GM06990 (cell line): ENCODE measurements at places on chromosomes 1 and 21.

GRCh38 chr1:71296551-71297134 lies 215.8 kb upstream of the ZRANB2 start:
- DNase-seq = no peak

- no peak for DNase-seq
These were observed 2.1 kb upstream of the FTCD start for GRCh38 chr21:46157396-46157986.

DNA sequence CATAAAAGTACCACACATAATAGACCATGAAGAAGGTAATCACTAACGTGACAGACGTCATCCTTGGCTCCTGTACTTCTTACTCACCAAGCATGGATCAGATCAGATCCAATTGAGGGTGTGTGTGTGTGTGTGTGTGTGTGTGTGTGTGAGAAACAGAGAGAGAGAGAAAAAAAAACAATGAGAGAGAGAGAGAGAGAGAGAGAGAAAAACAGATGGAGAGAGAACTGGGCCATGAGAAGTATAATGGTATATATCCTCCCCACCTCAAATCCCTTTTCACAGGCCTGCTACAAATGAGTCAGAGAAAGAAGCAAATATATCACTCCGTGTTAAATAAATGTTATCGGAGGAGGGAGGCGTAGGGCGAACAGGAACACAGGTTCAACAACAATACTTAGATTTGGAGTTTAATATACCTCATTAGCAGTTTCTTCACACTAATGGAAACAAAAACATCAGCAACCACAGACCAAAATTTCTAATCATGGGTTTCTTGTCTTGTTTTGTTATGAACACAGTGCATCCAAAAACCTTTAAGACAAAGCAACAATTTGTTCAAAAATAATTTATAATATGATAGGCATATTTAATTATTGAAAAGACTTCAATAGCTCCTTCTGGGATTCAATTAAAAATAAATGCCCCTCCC lies 45.3 kb downstream of the TIAM1 start:
- no peak for DNase-seq

DNA sequence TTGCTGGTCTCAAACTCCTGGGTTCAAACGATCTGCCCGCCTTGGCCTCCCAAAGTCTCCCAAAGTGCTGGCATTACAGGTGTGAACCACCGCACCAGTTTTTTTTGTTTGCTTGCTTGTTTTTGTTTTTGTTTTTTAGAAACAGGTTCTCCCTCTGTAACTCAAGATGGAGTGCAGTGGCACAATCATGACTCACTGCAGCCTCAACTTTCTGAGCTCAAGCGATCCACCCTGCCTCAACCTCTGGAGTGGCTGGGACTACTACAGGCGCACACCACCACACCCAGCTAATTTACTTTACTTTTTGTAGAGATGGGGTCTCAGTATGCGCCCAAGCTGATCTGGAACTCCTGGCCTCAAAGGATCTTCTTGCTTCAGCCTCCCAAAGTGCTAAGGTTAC lies 47.3 kb upstream of the USP1 start:
- DNase-seq = no peak

- peak; percentile 21 for DNase-seq
These were observed 42.1 kb upstream of the NBPF3 start for GRCh38 chr1:21397813-21398188.

DNA sequence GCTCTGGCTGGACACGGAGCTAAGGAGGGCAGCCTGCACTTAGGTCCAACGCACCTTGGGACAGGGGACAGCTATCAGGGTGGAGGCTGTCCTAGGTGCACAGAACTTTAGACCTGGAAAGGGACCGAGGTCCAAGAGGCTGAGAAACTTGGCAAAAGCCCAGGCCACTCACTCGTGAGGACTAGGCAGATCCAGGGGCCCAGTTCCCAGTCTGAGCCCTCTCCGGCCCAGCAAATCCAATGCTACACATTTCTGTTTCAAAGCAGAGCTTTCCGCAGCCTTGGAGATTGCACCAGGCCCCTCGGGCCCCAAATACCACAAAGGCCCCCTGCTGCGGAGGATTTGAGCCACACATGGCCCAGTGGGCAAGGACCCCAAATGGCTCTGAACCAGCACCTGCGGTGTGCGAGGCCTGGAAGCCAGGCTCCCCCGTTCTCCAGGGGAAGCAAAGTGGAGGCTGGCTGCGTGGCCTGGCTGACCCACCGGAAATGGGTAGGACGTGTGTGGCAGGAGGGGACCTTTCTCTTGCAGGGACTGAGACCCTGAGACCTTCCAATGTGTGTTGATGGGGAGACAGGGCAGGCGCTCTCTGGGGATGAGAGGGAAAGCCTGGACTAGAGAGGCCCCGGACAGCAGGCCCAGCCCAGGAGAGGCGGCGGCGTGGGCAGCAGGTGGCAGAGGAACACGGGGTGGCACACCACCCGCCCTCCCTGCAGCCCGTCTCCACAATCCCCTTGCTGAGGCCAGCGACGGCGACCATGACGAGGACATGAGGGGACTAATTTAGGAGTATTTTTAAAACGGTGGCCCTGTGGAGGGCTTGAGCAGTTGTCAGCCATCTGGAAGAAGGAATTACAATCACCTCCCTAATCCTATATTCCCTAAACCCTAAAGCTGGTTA lies 118.7 kb downstream of the CASZ1 start:
- no peak for DNase-seq

DNA sequence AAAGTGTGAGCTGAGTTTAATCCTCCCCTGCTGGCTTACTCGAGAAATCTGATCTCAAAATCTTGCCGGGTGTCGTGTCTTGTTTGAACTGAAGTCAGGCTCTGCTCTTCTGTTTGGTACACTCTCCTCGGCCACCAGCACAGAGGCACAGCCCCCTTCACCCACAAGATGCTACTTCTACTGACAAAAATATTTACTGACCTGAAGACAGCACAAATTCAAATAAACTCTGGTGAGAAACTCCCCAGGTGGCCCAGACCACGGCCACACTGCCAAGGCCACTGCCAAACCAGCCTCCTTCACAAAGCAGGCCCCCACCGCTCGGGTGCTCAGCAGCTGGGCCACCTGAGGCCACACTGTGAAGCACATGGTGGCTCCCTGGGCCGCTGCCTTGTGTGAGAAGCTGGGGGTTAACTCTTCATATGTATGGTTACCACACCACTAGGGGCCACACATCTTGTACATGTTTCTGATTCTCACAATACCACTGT lies 80.6 kb downstream of the TGFBR3 start:
- DNase-seq = peak; percentile 52

DNA sequence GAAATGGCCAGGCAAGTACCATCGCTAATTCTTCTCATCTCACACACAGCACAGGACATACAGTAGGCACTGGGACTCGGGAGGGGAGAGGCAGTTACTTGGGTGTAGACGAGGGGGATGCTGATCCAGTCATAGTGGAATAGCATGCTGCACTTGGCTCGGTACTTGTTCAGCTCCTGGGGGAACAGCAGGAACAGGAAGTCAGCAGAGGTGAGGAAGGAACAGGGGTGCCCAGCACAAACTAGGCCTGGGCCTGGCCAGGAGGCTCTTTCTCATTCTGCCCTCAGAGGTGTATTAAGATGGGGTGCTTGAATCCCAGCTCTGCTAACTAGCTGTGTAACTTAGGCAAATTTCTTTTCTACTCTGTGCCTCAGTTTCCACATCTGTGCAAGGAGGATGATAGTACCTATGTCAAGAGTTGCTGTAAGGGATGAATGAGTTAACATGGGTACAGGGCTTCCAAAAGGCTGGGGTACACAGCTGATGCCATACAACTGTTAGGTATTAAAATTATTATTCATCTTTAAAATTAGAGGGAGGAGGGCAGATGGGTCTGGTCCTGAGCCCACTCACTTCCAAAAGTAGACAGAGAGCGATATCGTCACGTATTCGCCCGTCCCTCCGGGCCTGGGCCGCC lies 2.4 kb downstream of the BEST4 start:
- DNase-seq = no peak

- no peak for DNase-seq
These were observed 49.6 kb upstream of the KCTD3 start for GRCh38 chr1:215517441-215517891.

- no peak for DNase-seq
These were observed at the start of gene CLCNKA for GRCh38 chr1:16021681-16022080. TSS of gene CLCNKA (plus strand) at chr1:16022036. CDS start at chr1:16022620, 584 bp downstream.

DNA sequence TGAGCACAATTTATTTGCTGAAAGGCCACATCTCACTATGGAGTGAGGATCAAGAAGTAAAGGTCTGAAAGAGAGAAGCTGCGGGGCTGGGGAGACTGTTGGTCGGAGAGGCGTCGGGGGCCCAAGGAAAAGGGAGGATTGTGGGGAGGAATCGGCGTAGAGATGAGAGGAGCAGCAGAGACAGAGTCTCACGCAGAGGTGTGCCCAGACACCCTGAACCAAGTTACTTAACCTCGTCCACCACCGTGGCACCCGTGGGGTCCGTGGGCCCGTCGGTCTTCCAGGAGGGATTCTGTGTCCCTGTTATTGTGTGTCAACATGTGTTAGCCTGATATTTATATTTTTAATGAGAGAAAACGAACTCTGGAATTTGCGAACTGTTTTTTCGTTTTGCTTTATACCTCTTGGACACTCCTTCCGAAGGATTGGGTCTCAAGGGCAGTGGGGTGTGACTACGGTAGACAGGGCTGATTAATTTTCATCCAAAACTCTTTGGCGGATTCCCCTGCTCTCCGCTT lies 3.8 kb upstream of the NBPF1 start:
- DNase-seq = no peak

GRCh38 chr1:66371233-66372005 lies 162.5 kb upstream of the SGIP1 start:
- no peak for DNase-seq

DNA sequence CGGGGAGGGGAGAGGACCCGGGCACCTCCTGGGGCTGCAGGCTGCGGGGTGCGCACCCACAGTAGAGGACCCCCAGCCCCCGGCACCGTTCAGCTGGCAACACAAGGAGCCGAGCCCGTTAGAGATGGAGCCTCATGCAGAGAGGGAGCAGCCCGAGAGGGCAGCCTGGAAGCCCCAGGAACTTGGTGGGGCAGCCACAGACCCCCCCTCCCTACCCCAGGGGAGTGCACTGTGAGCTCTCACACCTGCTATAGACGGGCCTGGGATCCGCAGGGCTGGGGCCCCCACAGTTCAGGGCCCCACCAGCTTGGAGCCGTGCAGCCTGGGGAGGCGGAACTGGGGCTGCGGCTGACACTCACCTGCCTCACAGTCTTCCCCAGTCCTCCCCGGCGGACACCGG lies 47.0 kb downstream of the ARHGEF16 start:
- no peak for DNase-seq

- no peak for DNase-seq
These were observed at the start of gene AGT for GRCh38 chr1:230713915-230714764. TSS of gene AGT (minus strand) at chr1:230714122. CDS start at chr1:230710823, 3,299 bp downstream.

GRCh38 chr1:196861429-196861828 lies 26.4 kb upstream of the CFHR4 start:
- DNase-seq = no peak

DNA sequence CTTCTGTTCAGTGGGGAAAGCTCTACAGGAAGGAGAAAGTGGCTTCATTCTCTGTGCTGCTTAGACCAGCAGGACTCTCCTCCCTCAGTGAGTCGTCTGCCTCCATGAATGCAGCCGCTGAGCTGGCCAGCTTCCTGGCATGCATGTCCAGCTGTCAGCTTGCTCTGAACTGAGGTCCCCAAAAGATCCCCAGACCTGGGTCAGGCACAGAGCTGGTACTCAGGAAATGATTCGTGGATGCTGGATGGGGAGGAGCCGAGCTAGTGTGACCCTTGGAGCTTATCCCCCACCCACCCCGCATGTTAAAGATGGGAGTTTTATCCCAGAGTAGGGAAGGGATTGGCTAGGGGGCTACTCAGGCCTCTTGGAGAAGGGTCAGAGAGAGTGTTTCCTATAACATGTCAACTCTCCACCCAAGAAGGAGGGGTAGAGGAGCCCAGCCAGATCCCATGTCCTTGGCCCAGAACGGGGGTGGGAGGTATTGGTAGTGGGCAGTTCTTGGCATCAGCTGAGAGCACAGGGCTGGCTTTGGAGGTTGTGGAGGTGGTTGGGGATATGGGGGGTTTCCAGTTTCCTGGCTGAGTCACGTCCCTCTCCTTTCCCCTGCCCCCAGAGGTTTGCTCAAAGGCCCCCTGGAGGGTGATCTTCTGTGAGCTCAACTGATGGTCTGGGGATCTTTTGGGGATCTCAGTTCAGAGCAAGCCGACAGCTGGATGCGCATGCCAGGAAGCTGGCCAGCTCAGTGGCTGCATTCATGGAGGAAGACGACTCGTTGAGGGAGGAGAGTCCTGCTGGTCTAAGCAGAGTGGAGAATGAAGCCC lies 110.1 kb downstream of the FOXD2 start:
- no peak for DNase-seq

GRCh38 chr1:206909161-206909882 lies 12.1 kb downstream of the IL24 start:
- no peak for DNase-seq

DNA sequence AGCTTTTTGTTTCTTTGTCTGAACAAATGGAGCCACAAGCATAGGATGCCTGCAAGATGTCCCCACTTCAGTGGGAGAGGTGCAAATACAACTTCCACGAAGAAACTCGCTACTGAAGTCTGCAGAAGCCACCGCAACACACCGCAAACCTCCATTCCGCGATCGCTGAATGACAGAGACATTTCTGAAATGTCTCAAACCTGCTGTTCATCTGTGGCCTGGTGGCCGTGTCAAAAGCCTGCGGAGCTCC lies 1.0 kb downstream of the TP53BP2 start:
- no peak for DNase-seq

- DNase-seq = no peak
These were observed 63.4 kb downstream of the TSEN15 start for GRCh38 chr1:184114818-184115398.

DNA sequence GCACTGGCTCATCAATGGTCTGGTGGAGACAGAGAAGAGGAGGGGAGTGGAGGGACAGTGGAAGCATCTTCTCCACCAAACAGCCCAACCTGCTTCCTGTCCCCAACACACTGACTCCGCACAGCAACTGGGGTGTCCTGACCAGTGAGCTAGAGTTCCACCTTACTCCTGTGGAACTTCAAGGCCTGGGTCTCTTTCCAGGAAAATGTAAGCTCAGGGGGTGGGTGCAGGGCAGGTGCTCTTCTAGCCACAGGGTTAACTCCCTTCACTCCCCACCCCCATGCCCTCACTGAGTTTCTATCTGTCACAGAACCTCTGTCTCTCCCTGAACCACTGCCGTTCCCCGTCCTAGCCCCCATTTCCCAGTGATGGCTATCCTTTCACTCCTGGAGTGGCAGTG lies 876 bp downstream of the MOB3C start:
- DNase-seq = no peak
